ENCODE measurements at places on chromosomes 5 and 9. TPM values are rescaled to one million over a fixed set of nuclear protein-coding genes. Genes with fewer than 3 reads are reported as not detected.

KLHL3 gene
- 29.7 TPM for total RNA-seq

TBC1D2 gene
- total RNA-seq: 6.9 TPM

HCN1 gene
- not detected for total RNA-seq

PCDHGC4 gene
- 1.3 TPM for total RNA-seq

RALGPS1 gene
- total RNA-seq: 3.7 TPM

RORB gene
- not detected for total RNA-seq

CD180 gene
- total RNA-seq: not detected

FOXD1 gene
- not detected for total RNA-seq

SPATA31E1 gene
- not detected for total RNA-seq

NUDT2 gene
- 9.7 TPM for total RNA-seq

NUDT12 gene
- total RNA-seq: 8.6 TPM

TMEM174 gene
- total RNA-seq: not detected
